ENCODE measurements at places on chromosomes 3 and 15. TPM values are rescaled to one million over a fixed set of nuclear protein-coding genes. Genes with fewer than 3 reads are reported as not detected.

DNA sequence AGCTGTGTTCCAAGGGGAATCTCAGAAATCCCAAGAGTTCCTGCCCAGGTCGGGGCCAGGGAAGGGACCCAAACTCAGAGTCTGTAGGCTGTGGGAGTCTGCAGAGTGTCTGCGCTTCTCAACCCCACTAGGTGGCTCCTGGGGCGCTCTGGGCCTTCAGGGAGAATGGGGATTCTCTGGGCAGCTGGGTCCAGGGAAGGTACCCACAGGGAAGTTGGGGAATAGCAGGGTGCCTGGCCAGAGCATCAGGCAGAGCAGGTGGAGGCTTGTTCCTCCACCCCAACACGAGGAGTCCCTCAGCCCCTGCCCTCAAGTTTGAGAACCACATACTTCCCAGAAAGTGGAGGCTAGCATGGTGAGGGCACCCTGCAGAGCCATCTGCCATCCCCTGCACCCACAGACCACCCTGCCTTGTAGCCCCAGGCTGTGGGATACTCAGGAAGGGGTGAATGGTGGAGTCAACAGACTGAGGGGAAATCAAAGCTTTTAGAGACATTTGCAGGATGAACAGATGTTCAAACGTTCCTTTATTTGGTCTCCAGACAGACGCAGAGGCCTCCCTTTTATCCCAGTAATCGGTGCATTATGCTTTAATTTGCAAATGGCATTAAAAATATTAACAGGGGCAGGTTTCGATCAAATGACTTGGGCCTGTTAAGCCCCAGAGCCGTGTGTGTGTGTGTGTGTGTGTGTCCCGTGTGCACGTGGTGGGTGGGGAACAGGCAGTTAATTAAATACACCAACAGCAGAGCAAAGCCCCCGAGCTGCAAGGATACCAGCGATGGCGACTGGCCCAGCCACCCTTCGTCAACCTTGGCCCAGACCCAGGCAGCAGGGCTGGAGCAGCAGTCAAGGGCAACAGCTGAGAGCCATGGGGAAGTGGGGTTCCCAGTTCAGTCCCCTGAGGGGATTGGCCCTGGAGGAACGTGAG lies 57.7 kb downstream of the DNAJB8 start:
- no peak for DNase-seq

- no peak for DNase-seq
Measured at GRCh38 chr15:40582726-40583246, 11.3 kb upstream of the KNL1 start.

GRCh38 chr3:111738238-111738637 lies 120.8 kb upstream of the PHLDB2 start:
- no peak for DNase-seq

- no peak for DNase-seq
Measured at GRCh38 chr3:190671658-190672057, 157.8 kb downstream of the IL1RAP start.

GRCh38 chr3:56693750-56694149 lies 10.7 kb upstream of the TASOR start:
- no peak for DNase-seq

DNA sequence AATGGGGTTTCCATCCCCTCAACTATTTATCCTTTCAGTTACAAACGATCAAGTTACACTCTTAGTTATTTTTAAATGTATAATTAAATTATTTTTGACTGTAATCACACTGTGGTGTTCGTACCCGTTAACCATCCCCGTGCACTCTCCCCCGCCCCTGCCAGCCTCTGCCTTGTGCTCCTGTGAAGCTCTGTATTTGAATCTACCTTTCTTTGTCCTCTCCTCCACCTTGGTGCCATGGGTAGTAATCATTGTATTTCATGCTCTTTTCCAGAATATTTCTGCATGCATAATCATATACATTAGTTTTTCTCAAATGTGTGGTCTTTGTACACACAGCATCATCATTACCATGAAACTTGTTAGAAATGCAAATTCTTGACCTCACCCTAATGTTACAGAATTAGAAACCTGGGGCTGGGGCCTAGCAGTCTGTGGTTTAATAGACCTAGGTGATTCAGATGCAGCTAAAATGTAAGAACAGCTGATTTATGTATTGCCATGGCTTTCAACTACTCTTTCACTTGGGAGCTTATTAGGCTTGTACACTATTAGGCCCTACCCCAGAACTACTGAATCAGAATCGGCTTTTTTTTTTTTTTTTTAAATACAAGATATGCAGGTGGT lies 91.5 kb downstream of the STT3B start:
- no peak for DNase-seq

- no peak for DNase-seq
Measured at GRCh38 chr15:49814709-49815108, 193.9 kb downstream of the DTWD1 start.

DNA sequence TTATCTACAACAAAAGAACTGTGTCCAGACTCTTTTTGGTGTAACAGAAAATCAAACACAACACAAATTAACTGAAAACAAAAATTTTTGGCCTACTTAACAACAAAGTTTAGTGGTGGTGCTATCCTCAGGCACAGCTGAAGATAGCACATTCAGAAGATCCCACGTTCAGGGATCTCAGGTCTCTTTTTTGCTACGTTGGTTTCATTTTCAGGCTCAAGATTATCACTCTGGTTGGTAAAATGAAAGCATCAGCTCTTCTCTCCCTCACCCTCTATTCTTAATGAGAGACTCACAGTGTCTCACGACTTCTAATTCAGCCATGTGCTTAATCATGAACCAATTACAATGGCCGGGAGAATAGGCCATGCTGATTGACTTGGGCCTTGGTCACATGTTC lies 146.9 kb upstream of the PTPRG start:
- DNase-seq, result no peak

GRCh38 chr15:34259566-34259965 lies 34.8 kb downstream of the EMC4 start:
- no peak for DNase-seq

DNA sequence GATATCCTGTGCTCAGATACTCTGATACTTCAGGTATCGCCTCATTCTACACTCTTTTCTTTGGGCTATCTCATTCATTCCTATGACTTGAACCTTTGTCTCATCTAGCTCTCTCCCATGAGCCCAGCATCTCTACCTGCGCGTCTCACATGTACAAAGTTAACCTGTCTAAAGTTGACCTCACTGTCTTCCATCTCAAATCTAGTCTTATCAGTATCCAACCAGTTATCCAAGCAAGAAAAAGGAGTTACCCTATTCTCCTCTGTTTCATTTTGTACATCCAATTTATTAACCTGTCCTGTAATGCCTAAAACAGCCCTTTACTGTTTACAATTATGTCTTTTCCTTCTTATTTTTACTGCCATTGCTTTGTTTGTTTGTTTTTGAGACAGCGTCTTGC lies 134.2 kb downstream of the GREM1 start:
- DNase-seq, result no peak

The GPR62 gene
- total RNA-seq, result not detected

GRCh38 chr15:37090543-37091175 lies 9.7 kb downstream of the MEIS2 start:
- DNase-seq, result no peak

DNA sequence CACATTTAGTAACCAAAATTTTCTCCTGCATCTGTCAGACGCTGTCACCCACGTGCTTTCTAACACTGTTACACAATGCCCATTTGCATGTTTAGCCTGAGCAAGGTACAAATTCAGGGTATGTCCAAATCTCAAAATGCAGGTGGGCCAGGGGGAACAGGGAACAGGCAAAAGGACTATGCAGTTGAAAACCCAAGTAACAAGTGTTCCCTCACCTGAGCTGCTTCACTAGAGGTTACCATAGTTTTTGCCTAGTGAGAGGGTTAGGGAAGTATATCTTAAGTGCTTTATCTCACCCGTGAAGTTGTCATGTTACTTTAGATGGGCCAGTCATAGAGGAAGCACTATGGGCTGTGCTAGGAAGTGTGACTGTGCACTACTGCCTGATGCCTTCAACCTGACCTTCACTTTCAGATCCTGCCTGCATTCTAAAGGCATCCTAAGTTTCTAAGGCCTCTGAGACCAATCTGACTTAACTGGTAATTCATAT lies 6.0 kb upstream of the TMEM87A start:
- no peak for DNase-seq

- DNase-seq, result no peak
Measured at GRCh38 chr15:46576646-46577395, 942.0 kb downstream of the SQOR start.

GRCh38 chr3:16355828-16356227 lies 90.8 kb downstream of the OXNAD1 start:
- DNase-seq, result no peak

The WDR72 gene
- 0.10 TPM for total RNA-seq

GRCh38 chr3:23004971-23005370 lies 198.2 kb upstream of the UBE2E2 start:
- DNase-seq, result no peak

The KIF23 gene
- 1.1 TPM for total RNA-seq

The PLA2G4E gene
- not detected for total RNA-seq

DNA sequence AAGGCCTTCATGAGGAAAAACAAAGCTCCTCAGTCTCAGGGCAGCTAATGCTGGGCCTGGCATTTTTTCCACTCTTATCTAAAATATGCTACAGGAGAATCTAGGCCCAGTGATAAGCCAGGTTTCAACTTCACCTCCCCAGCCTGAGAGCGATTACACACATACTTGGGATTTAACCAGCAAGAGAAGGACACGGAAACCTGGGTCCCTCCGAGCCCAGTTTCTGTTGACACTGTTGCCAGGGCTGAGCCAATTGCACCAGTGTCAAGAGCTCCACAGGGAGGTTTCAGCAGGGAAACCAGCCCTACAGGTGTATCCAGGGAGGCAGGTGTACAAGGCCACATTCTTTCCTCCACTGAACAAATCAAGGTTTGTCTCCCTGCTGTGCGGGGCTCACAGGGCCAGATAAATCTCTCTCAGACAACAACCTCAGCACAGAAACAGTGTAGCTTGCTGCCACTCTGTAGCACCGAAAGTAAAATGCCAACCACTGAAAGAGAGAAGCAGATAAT lies 85.4 kb downstream of the MAGI1 start:
- DNase-seq, result no peak

- DNase-seq, result no peak
Measured at GRCh38 chr15:74807282-74807681, 5.4 kb upstream of the LMAN1L start.

The ESYT3 gene
- total RNA-seq, result 0.52 TPM

The PPM1L gene
- 30.2 TPM for total RNA-seq

The GTPBP8 gene
- 15.9 TPM for total RNA-seq

DNA sequence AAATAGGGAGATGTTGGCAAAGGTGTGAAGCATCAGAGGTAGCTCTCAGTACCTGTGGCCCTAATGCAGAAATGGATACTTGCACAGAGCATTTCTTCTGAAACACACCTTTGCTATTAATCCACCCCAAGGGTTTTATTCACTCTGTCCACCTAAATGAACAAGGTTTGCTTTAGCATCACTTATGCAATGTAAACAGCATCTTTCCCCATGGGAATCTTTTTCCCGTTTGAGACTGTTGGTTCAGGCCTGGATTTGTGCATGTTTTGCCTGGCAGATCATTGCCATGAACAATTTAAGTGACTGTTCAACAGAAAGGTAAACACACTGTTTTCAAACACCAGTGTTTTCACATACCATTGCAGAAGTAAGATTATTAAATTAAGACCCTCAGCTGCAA lies 508.3 kb downstream of the SOX2 start:
- DNase-seq, result no peak

DNA sequence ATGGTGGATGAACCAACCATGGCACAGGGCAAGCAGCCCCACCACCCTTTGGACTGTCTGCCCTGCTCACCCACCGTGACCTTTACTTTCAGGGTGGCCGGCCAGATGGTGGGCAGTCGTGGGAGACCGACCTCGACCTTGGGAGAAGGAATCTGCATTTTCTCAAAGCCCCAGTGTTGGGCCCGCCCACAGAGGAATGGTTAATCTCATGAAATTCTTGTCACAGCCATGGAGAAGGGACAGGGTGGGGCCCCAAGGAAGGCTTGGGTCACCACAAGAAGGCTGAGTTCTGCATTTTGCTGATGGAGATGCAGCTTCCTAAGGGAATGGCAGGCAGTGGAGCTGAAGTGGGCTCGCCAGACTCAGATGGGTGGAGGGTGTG lies 2.9 kb downstream of the PLXND1 start:
- no peak for DNase-seq

GRCh38 chr3:38022301-38022700 lies 7.1 kb downstream of the PLCD1 start:
- no peak for DNase-seq

The MAP2K5 gene
- 15.4 TPM for total RNA-seq

DNA sequence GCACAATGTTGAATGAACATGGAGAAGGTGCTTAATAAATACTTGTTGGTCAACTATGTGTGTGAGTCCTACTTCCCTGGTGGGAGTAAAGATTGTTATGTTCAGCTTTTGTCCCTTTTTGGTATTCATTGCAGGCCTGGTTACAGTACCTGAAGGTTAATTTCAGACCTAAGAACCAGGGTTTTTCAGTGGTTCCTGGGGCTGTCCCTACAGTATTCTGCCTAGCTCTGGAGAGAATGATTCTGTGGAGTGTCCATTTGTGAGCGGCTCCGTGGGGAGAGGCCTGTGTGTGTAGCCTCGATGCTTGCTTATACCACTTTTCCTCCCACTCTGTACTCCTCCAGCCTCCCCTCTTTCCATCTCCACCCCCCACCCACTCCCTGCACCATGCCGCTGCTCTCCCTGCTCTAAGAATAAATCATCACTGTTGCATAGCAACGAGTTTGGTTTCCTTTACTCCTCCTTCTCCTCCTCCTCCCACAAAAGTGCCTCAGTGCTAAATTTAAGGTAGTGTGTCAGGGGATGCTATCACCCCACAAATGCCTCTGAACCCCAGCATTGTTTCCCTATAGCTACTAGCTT lies 150.6 kb upstream of the ROPN1 start:
- no peak for DNase-seq

GRCh38 chr15:33279613-33280205 lies 31.1 kb upstream of the RYR3 start:
- DNase-seq, result no peak

The ITIH3 gene
- total RNA-seq, result 0.62 TPM

- no peak for DNase-seq
Measured at GRCh38 chr3:44021651-44022594, 219.8 kb upstream of the TOPAZ1 start.

The CLDN18 gene
- total RNA-seq, result 13.2 TPM

DNA sequence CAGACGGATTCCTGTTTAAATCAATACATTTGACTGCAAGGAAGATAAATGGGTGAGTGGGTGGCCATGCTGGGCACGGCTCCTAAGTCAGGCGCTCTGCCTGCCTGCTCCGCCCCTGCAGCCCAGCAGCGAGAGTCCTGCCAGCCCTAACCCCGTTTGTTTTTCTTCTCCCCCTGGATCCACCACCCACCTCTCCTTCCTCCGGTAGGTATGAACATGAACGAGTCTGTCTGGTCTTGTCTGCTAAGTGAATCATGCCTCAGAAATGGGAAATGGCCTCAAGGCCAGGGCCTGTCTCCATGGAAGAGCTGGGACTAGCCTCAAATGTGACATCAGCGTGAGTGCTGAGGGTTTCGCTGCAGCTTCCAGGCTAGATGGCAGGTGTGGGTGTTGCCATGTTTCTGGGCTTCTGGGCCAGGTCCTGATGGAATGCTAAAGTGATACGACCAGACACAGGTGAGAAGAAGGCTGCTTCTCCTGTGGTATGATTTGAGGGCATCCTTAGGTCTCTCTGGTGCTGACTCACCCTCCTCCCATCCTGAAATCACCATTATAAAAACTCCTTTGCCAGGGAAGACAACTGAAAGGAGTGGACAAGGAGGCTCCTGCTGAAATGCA lies 5.6 kb upstream of the FEM1B start:
- no peak for DNase-seq

Data from left cardiac atrium (tissue), 4 donors.